ENCODE measurements at places on chromosomes 13 and 19. TPM values are rescaled to one million over a fixed set of nuclear protein-coding genes. Genes with fewer than 3 reads are reported as not detected.

DNA sequence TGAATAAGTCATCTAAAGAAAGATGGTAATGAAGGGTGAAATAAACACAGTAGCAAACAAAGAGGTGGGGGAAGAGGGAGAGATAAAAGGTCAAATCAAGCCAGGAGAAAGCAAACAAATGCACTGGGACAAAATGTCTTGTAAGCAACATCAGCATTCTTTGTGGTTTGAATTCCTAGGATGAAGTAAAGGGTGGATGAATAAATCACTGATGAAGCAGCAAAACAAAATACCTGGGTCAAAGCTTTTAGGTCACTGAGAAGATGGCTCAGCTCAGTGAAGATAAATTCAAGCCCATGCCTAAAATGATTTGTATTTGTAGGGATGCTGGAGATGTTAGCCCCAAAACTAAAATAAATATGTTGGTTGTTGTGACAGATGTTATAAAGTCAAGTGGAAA is 86.5 kb upstream of the FBXL3 start:
- DNase-seq: no peak

GRCh38 chr19:47704656-47705055 is 8.6 kb upstream of the EHD2 start:
- DNase-seq: no peak

DACT3 gene
- total RNA-seq: 14.5 TPM

LSM14A gene
- 69.1 TPM for total RNA-seq

ADM5 gene
- 0.78 TPM for total RNA-seq
